NK-92 treated with Interleukin-12 subunit alpha and Interleukin-12 subunit beta, amount 100 ng/mL, for 24 hours (cell line): ENCODE measurements at places on chromosomes 3 and 15.
A peak's percentile ranks its signal among the peaks of the same experiment; 100 is the strongest.

DNA sequence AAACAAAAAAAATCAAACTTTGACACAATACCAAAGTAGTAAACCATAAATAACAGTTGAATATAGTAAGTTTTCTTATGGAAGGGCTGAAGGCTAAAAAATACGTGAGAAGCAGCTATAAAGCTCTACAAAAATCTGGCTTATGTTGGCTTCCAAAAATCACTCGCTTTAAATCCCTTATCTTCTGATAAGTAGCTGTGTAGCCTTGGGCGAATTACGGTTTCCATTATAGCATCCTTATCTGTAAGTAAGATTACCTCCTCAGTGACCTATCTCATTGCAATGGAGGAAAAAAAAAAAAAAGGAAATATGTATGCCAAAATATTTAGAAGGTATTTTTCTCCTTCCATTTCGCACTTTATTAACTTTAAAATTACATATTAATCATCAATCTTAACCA, 348.6 kb downstream of the PLOD2 start:
- DNase-seq = no peak

GRCh38 chr3:94787066-94787465, 724.2 kb downstream of the NSUN3 start:
- DNase-seq = no peak

GRCh38 chr3:51340989-51341636, 44.0 kb upstream of the MANF start:
- DNase-seq = no peak

- DNase-seq = no peak
These were observed 108.2 kb upstream of the CHRM5 start for GRCh38 chr15:33859992-33860545.

DNA sequence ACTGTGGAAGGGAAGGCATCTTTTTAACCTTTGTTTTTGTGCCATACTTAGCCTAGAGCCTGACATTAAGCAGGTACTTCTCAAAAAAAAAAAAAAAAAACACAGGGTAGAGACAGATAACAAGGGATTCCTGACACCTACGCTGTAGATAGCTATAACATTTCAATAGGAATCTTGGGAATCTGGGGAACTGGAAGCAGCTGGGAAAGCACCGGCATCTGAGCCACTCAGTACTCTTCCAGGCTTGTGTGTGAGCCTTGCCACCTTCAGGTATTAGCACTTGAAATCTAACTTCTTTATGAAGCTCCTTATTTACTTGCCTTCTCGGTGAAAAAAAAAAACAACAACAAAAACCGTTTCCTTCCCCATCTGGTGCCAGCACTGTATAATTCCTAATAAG, 46.8 kb downstream of the PIK3CA start:
- no peak for DNase-seq

- DNase-seq = no peak
These were observed 21.9 kb downstream of the AKAP13 start for GRCh38 chr15:85402195-85402881.

DNA sequence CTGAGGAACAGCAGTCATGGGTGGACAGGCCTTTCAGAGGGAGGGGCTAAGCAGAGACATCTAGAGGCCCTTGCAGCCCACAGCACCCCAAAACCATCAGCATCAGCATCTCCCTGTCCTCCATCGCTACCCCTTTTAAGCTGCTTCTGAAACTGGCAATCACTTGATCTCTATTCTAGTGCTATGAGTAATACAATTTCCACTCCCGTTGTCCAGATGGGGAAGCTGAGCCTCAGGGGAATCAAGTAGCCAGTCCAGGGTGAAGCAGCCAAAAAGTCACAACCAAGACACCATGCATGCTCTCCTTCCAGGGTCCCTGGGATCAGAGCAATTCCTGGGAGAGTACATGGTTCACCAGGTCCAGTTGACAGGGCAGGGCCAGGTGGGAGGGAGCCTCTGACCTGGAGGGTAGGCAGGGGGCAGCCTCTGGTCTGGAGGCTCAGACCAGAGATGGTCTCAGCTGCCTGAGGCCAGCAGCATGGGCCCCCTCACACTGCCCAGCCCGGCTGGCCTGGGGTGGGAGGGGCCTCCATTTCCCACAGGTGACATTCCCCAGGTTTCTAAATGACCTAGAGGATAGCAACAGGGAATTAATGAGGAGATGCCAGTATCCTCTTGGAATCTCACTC, 30.0 kb downstream of the KLHL25 start:
- DNase-seq = no peak

DNA sequence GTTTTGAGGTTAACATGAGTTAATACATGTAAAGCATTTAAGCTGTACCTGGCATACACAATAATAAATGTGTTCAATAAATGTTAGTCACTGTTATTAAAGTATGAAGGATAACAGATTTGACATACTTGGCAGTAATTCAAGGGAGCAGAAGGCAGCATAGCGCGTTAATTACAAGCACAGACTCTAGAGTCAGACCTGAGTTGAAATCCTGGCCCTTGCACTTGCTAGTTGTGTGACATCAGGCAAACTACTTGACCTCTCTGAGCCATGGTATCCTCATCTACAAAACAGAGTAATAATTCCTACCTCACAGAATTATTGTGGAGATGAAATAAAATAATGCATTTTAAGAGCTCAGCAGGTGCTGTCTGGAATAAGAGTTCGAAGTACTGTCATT, 5.4 kb downstream of the IFT122 start:
- no peak for DNase-seq

DNA sequence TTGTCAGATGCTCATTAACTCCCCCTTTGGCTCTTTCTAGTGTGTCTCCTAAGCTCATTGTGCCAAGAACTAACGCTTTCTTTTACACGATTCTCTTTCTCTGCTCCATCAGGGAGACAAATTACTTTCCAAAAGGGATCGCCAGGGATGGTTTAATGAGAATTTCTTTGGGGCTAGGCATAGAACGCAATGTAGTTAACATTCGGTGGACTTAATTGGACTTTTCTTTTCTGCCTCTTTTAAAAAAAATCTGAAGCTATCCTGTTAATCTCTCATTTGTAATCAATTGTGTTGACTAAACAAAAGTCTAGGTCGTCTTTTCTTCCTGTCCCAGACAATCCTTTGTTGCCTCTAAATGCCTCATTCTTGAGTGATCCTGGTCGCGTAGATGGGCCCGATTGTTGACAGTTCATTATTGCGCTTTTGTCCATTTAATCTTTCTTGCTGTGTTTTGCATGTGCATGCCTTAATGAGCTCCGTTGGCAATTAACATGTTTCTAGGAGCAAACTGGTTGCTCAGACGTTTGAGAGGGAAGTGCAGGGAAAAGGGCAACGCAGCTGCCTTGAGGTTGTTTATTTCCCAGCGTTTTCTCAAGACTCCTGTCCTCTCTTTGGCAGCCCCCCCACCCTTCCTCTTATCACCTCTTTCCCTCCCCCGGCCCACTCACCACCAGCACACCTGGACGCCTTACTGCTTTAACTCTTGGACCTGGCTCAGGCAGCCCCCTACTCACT, 7.8 kb downstream of the FEZF2 start:
- DNase-seq = no peak

DNA sequence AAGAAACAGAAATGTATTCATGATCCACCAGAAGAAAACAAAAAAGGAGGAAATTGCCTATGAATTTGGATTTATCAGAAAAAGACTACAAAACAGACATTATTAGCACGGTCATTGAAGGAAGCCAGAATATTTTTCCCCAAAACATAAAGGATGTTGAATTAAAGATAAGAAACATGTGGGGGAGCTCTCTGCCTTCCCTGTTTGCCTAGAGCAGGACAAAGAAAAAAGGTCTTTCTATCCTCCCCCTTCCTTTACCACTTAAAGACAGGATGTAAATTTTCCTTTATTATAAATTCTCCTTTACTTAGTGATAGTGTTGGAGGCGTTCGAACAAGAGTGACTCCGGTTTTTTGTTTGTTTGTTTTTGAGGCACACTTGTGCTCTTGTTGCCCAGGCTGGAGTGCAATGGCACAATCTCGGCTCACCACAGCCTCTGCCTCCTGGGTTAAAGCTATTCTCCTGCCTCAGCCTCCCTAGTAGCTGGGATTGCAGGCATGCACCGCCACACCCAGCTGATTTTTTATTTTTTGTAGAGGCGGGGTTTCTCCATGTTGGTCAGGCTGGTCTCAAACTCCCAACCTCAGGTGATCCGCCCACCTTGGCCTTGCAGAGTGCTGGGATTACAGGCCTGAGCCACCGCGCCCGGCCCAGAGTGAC, 14.9 kb upstream of the RPN1 start:
- DNase-seq = no peak

DNA sequence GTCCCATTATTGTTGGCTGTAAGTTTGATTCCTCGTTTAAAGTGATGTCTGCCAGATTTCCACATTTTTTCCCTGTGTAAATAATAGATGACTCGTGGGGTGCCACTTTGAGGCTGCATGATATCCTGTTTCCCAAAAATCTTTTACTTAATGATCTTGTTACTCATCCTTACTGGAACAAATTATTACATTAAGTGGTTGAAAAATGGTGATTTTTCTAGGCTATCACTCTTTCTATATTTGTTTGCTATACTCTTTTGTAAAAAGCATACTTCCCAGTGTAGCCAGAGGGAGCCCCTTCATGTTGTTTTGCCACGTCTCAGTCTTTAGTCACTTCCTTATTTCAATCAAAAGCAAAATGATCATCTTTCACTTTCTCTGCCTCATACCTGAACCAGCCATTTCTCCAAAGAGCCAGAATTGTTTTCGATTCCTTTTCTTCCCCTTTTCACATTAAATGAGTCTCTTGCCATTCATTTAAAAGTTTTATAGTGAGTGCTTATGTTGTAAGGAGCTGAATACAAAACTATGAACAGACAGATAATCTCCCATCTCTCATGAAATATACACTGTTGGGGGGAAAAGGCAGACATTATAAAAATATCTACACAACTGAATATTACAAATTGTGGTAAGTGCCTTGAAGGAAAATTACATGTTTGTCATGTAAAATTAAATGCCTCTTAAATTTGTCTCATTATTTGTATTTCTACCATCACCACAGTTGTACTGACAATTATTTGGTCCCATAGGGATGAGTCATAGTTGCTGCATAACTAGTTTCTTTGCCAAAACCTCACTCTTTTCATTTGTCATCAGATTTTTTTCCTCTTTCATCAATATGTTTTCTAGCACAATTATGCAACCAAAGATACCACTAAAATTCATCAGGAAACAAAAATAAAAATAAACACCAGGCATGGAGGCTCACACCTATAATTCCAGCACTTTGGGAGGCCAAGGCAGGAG, 41.5 kb downstream of the ADGRG7 start:
- no peak for DNase-seq

DNA sequence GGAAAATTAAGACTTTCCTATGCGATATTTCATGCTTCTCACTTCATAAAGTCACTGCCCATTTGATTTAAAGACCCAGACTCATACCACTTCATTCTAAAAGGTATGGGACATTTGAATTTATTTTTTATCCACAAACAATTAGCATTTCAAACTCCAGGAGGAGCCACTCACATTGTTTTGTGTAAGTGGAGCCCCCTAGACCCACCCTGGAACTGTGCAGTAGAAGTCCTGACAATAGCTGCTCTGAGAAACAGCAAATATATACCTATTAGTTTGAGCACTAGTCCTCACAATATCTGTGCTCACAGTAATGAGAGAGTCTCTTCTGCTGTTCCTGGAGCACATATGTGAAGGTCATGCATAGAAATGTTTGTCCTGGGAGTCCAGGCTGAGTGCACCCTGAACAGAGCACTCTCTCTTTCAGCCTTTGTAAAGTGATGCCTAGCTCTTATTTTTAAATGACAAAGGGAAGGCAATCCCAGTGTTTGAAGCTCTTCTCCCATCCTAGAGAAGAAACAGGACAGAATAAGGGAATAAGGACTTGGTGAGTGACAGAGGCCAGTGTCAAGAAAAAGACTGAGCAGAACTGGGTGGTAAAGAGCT, 127.5 kb upstream of the STRIT1 start:
- DNase-seq = no peak

- no peak for DNase-seq
These were observed 200.0 kb upstream of the CBLB start for GRCh38 chr3:106068795-106069194.

GRCh38 chr3:165768680-165769079, 68.5 kb downstream of the BCHE start:
- no peak for DNase-seq

- no peak for DNase-seq
These were observed 642 bp downstream of the COX5A start for GRCh38 chr15:74937272-74937589.

DNA sequence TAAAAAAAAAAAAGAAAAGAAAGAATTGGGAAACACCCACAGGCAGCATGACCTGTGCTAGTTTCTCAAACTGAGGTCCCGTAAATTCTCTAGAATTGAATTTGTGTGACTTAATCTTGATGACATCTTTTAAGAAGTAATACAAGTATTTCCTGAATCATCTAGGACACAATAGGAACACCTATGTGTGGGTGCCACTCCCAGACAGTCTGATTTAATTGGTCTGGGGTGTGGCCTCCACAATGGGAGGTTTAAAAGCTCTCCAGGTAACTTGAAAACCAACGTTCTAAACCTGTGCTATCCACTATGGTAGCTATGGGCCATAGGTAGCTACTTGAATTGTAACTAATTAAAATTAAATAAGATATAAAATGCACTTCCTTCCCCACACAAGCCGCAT, 28.1 kb downstream of the CFAP92 start:
- no peak for DNase-seq

DNA sequence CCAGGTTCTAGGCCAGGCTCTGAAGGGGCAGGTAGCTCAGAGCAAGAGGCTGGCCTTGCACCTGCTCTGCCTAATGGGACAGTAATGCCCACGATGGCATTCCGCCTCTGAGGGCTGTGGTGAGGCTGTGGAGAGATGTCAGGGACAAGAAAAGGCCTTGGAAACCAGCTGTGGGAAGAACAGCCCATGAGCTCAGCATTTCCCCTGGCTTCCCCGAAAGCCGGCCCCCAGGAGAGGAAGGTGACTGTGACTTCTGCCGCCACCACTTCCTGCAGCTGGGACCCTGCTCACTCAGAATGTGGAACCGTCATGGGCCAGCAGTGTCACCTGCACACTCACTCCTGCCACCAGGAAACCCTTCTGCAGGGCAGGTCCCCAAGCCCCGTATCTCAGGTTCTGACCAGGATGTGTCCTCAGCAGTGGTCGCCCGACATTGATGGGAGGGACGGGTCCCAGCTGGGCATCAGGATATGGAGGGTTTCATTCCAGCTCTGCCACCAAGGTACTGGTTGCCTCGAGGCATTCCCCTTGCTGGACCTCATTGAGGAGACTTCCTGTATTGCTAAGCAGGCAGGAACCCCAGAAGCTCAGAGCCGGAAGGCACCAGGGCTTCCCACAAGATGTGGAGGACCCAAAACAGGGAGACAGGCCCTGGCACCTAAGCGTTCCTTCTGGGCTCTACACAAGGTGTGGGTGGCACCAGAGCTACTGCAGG, 30.7 kb downstream of the SEMA7A start:
- DNase-seq = peak; percentile 89

- DNase-seq = no peak
These were observed 5.0 kb upstream of the RPP25 start for GRCh38 chr15:74961616-74962015.

- DNase-seq = no peak
These were observed 126.0 kb downstream of the MYLK start for GRCh38 chr3:123758081-123758564.

- DNase-seq = no peak
These were observed 612.8 kb downstream of the MAGI1 start for GRCh38 chr3:65425880-65426279.
